ENCODE measurements at places on chromosomes 7 and 10.

GRCh38 chr10:121974535-121975294 lies at the start of gene NSMCE4A:
Gene NSMCE4A, minus strand, starts transcription at chr10:121975217. Its CDS starts 52 bp downstream, at chr10:121975165.
- DNase-seq = peak; percentile 47

DNA sequence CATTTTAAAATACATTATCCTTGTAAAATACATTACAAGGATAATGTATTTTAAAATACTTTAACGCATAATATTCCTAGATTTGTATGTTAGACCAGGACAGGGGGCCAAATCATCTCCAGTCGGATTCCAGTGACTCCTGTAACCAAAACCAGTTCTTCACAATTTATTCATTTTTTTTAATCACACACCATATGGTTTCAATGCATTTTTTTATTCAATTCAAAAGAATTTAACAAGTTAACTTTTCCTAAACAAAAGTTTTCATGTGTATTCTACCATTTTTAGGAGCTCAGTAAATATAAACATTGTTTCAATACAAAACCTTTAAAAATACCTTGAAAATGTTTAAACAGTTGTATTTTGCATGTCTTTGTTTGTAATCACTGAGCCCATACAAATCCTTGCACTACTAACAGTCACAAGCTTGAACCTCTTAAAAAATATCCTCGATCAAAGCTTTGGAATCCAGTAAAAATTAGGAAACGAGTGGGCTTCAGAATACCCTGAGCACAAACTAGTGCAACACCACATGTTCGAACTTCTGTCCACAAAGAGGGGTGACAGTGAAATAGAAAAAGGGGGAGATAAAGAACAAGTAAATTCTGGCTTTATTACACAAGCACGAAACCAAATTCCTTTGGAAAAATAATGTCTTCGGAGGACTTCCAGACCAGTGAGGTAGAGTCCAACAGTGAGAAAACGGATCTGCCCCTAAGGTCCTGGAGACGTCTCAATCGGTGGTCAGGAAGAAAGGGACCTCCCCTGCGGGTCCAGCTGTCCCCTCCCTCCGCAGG lies 1.6 kb downstream of the CCDC71L start:
- no peak for DNase-seq

DNA sequence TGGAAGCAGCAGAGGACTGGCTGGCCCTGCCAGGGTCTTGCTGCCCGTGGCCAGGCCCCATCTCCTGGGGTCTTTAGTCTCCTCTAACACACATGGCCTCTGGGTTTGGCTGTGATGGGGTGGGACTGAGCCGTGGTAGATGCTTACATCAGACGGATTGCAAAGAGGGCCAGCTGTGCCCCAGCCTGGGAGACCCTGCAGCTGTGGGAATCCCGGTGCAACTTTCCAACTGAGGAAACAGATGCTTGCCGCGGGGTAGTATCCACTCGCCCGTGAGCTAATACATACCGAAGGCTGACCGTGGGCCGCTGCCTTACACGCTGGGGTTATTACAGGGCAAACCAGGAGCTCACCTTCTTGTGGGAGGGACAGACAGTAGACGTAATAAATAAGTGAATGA lies 24.1 kb upstream of the SH2B2 start:
- DNase-seq = no peak

DNA sequence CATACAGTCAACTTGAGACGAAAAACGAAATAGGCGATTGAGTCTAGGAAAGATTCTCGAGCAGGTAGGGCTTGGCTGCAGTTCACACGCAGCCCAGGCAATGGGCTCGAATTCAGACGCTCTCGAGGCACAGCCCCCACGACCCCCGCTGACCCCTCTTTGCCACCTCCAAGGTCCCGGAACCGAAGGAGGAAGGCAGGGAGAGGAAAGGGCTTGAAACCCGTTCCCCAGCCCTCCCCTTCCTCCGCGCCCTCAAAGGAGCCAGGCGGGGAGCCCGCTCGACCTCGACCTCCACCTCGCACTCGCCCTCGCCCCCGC lies 441 bp downstream of the CCDC186 start:
- DNase-seq = no peak

- DNase-seq = no peak
Measured at GRCh38 chr7:15886626-15887025, 200.1 kb upstream of the MEOX2 start.

- DNase-seq = no peak
Measured at GRCh38 chr7:102810916-102811315, 62.1 kb downstream of the FAM185A start.

DNA sequence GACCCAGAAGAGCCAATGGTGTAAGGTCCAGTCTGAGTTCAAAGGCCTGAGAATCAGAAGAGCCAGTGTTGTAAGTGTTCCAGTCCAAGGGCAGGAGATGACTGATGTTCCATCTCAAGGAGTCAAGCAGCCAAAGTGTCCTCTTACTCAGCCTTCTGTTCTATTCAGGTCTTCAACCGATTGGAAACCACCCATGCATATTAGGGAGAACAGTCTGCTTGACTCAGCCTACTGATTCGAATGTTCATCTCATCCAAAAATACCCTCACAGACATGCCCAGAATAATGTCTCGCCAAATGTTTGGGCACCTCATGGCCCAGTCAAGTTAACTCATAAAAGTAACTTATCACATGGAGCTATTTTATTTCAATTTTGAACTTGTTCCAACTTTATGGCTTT lies 2.9 kb upstream of the WDFY4 start:
- no peak for DNase-seq

- no peak for DNase-seq
Measured at GRCh38 chr7:30206491-30206890, 71.7 kb downstream of the MTURN start.

GRCh38 chr7:98086281-98086718 lies 20.4 kb upstream of the LMTK2 start:
- DNase-seq = no peak

DNA sequence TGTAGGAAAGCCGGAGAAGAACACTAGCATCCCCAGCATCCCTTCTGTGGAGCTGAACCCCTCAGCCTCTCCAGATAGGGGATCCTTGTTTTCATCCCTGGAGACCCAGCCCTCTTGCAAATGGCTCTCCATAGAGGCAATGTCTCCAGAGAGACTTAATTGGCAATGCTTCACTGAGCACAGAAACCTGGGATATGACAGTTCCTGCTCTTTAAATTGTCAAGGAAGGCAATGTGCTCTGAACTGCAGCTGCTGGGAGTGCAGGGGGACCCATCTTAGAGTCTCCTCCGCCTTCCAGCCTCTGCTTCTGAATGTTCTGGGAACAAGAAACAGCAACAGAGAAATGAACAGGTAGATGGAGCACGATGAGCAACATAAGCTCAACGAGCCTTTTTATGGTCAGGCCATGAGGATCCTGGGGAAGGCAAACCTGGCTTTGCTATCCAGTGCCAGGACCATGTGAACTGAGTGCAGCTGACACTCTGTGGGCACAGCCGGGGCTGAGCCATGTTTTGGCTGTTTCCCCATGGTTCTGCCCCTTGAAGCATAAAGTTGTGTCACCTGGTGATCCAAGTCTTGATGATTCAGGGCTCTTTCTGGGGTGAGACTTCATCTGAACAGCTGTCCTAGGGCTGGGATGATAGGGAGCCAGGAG lies 481.0 kb downstream of the PLXNA4 start:
- no peak for DNase-seq

GRCh38 chr7:27535795-27536194 lies 126.9 kb downstream of the HIBADH start:
- DNase-seq = no peak

DNA sequence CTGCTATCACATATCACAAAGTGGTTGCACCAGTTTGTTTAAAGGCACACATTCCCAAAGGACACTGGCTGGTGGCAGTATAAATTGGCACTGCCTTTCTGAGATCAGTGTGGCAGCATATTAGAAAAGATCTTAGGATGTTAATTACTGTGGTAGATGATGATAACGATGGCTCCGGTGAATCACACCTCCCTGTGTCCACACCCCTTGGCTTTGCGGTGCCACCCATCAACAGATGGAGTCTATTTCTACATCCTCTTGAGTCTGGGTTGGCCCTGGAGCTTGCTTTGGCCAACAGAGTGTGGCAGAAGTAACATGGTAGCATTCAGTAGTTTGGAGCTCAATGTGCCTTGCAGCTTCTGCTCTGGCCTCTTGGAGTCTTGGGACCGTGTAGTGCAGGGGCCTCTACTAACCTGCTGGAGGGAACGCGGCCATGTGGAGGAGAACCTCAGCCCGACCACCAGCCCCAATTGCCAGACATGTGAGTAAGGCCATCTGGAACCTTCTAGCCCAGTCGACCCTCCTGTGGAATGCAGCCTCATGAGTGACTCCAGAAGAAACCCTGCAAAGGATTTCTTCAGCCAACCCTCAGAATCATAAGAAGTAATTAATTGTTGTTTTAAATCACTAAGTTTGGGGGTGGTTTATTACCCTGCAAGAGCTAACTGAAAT lies 27.2 kb upstream of the PLEKHA1 start:
- DNase-seq = no peak

DNA sequence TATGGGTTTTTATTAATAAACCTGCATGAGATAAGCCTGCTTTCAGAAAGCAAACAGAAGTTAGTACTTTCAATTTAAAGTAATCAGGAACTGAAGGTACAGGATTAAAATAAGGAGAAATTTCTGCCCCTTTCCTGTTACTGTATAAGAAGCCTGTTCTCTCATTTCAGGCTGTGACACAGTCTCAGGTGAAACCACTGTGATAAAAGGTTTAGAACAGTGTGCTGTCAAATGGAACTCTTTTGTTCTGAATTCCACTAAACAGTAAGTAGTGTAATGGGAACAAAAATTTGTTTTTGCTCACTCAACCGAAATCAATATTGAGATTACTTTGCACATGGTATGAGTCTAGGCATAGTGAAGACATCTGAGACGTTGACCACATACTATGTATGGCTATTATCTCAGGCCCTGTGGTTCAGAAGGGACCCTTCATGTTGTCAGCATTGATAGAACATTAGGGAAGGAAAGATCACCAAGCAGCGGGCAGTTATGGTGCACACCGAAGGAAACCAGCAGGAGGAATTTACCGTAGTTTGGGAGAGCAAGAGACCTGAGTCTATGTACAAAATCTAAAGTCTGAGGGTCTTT lies 14.9 kb downstream of the HEPACAM2 start:
- no peak for DNase-seq

- DNase-seq = no peak
Measured at GRCh38 chr10:77032188-77032570, 605.4 kb downstream of the KCNMA1 start.

DNA sequence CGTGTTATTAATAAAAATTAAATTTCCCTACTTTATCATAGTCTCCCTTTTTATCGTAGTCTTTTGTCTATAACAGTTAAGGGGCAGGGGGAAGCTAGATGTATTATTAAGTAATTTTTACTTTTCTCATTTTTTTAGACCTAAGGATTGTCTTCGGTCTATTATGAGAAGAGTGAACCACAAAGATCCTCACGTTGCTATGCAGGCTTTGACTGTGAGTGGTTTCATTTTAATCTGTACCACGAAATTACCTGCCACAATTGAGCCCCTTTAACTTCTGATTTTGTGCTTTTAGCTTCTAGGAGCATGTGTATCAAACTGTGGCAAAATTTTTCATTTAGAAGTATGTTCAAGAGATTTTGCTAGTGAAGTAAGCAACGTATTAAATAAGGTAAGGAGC lies 40.6 kb downstream of the STAM start:
- no peak for DNase-seq

GRCh38 chr10:100341953-100342626 lies 4.9 kb upstream of the SCD start:
- DNase-seq = peak; percentile 10

Measured in T-helper 9 cell (primary cell).